AG08395 (cell line): ENCODE measurements at places on chromosomes 7 and 10.
A peak's percentile ranks its signal among the peaks of the same experiment; 100 is the strongest.

DNA sequence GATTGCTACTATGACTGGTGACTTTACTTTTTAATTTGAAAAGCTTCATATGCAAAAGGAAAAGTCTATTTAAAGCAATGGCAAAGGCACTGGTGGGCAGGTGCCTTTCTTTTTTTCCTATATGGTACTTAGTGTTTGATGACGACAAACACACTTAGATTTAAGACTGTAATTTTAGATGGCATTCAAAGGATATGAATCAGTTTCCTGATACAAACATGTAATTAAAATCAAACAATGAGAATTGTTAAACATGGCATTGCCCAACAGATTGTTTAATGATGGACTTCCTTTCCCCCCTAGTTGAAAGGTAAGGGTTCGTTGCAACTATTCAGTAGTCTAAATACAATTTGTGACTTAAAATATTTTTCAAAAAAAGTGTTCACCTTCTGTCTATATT lies 106.5 kb upstream of the SEMA3C start:
- no peak for DNase-seq

- no peak for DNase-seq
Observed at GRCh38 chr7:96773483-96773882, 63.8 kb upstream of the SEM1 start.

DNA sequence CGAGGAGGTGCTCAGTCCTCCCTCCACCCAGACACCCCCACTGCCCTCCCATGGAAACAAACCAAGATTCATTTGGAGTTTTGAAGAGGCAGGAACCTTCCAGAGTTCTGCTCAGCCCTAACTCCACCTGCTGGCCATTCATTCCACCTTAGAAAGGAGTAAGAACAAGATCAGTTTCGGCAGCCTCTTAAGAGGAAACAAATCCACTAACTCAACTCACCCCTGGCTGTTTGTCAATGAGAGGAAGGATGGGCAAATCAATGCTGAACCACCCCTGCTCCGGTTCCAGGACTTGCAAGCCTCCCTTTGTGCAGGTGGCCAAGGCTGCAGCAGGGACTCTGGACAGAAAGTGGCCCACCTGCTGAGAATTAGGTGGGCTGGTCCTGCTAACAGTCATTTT lies 26.2 kb downstream of the CCDC3 start:
- no peak for DNase-seq

DNA sequence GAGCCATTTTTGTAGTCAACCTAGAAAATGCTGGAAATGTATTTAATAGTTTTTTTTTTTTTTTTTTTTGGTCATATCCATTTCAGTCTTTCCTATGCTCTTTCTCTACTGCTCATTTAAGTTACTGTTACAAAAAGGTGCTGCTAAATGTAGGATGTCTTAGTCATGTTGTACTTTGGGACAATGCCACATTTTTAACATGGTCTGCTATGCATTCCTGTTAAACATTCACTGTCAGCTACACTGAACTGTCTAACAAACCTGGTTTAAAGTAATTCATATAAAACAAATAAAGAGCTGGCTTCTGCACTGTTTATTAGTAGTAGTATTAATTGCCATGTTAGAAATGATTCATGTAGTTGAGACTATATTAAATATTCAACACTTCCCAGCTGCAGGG lies 108.6 kb downstream of the NSUN6 start:
- no peak for DNase-seq

DNA sequence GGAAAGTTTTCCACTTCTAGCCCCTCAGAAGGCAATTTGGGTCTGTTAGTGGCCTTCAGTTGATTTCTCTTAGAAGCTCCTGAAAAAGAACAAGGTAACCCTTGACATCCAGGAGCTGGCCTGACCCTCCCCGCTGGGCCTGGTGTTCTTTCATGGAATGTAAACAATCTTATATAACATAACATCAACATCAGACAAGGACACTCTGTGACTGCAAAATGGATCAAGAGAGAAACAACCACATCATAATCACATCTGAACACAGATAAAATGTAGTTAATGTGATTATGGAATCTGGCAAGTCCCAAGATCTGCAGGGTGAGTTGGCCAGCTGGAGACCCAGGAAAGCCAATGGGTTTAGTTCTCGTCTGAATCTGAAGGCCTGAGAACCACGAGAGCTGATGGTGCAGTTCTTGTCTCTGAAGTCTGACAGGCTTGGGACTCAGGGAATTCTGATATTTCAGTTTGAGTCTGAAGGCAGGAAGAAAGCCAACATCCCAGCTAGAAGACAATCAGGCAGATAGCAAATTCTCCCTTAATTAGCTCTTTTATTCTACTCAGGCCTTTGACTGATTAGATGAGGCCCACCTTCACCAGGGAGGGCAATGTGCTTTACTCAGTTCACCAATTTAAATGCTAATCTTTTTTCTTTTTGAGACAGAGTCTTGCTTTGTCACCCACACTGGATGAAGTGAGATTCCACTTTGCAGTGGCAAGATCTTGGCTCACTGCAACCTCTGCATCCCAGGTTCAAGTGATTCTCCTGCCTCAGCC lies 91.4 kb upstream of the NAMPT start:
- DNase-seq, result no peak

DNA sequence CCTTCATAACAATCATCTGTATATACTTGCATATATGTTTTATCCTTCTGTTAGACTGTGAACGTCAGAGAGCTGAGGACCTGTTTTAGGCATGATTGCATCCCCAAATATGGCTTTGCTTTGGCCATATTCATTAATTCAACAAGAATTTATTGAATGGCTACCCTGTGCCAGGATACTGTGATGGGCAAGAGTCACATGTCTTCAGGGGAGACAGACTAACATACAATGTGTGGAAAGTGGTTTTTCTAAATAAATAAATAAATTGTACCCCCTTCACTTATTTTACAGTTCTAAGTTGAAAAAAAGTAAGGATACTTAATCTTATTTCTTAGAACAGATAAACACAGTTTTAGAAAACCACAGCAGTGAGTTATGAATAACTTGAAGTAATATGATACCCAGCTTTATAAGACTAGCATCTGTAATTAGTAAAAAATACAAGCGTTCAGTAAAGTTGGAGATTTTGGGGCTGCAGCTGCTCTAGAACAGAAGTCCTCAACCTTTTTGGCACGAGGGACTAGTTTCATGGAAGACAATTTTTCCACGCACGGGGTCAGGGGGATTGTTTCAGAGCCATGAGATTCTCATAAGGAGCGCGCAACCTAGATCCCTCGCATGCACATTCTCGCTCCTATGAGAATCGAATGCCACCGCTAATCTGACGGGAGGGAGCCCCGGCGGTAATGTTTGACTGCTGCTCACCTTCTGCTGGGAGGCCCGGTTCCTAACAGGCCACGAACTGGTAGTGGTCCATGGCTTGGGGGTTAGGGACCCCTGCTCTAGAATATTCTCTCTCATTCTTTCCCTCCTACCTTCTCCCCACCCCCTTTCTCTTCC lies 89.4 kb upstream of the MTPN start:
- no peak for DNase-seq

DNA sequence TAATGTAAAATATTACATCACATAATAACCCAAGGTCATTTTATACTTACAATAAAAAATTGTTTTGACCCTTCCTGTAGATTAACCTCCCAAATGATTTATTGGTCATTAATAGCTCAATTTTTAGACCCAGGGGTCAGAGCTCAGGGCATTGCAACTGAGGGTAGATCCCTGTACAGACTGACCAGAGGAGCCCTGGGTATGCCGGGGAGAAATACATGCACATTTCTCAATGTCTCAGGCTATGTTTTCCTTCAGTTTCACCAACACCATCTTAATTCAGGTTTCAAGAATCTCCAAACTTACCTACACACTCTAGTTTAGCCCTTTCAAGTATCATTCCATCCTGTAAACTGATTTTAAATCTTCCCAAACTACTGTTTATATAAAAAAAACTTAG lies 46.2 kb downstream of the CALD1 start:
- DNase-seq, result no peak

DNA sequence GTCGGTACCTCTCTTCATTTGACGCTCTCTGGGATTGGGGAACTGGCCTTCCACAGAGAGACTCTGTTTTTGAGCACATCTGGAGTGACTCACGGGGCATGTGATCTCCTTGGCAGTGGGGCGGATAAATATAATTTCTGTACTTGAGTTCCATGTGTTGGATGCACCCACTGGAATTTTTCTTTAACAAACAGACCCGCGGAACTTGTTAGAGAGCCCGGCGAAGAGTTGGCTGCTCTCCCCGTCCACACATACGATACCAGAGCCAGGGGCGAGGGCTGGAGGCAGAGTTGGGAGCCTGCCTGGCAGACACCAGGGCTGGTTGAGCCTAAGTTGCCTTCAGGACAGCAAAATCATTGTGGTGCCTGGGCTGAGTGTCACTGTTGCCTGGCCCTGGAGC lies at the start of gene FAM180A:
Gene FAM180A, minus strand, starts transcription at position 44 of the 400 bp plus-strand sequence. CDS start 233 bp downstream, outside the sequence.
- DNase-seq, result peak; percentile 85

DNA sequence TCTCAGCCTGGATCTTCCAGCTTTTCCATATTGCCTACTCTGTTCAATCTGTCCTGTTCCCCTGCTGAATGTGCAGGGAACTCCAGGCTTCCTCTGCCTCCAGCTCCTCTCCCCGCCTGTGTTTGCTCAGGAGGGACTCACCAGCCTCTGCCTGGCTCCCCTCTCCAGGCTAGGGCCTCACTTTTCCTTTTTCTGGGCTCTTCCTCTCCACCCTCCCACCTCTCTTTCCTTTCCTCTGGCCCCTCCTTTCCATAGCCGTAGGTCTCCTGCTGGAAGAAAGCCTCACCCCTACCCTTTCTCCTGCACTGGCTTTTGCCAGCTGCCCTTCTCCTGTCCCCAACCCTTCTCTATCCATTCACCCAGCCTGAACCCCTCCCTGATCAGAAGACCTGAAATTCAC lies 25.0 kb downstream of the PILRA start:
- no peak for DNase-seq

DNA sequence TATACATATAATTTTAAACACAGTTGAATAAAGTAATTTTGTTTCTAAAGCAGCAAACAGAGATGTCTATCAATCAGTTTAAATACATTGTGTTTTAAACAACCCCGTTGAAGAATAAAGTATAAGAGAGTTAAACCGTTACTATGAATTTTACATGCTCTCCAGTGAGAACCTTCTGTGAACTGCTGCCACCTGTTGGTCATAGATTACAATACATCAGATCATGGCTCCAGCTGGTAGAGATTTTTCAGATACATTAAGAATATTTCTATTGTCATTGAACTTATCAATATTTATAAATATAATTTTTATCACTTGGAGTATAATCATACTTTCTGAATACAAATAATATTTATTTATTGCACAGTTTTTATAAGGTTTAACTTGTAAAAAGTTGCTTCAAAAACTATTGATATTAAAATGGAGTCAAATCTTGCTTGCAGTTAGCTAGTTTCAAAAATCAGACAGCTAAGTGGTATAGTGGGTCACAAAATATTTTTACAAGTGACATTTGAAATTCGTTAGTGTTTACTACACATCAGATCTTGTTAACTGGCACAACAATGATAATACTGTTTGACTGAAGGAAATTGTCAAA lies 561.2 kb upstream of the PHF14 start:
- no peak for DNase-seq

DNA sequence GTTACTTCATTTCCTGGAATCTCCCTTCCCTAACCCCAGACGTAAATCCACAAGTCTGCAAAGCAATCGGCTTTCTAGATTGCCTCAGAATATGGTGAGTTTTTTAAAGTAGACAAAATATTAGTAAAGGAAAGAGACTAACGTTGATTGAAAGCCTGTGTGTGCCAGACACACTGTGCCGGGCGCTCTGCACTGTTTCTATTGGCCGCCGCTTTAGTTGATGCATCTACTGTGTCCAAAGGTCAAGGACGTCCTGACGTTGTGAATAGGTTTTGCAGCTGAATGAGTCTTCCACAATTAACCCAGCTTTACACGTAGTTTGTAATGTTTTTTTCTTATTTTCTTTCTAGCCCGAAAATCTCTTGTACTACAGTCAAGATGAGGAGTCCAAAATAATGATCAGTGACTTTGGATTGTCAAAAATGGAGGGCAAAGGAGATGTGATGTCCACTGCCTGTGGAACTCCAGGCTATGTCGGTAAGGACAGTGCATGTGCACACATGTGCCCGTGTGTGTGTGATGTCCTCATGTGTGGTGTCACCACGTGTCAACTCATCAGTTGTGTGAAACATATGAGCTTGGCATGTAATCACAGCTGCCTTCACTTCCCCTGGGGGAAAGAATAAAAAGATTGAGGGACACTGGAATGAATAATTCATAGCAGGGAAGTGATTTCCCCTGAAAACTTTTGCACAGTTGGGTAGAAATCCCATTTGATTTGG lies 232.0 kb downstream of the CCDC3 start:
- DNase-seq, result no peak

- DNase-seq, result no peak
Observed at GRCh38 chr10:116311016-116311415, 13.2 kb upstream of the CCDC172 start.

- DNase-seq, result peak; percentile 43
Observed at GRCh38 chr7:134701272-134701671, 54.6 kb downstream of the BPGM start.

GRCh38 chr10:49177391-49178355 lies 10.5 kb downstream of the TMEM273 start:
- DNase-seq, result peak; percentile 94

- no peak for DNase-seq
Observed at GRCh38 chr10:126336801-126337200, 51.5 kb downstream of the ADAM12 start.

DNA sequence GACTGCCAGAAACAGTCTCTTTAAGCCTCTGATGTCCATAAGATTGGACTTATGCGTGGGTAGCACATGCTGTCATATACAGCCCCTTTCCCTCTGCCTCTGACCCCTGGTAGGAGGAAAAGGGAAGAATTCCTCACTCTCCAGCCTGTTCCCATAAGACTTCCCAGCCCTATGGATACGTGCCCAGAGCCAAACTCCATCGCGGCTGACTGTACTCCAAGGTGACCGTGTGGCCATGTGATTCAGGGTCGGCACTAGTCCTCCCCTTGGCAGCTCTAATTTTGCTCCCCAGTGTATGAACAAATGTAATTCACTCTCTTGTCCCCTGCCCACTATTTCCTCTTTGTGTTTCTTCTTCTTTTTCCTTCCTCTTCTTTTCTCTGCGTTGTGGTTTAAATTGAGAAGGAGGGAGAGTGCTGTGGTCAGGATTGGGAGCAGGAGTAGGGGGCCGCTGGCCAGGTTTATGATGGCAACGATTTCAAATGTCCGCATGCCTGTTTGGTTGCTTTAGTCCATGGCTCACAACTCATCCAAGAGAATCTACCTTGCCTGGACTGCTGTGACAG lies 43.8 kb downstream of the PRLHR start:
- no peak for DNase-seq

- no peak for DNase-seq
Observed at GRCh38 chr7:20777377-20778062, 9.2 kb downstream of the SP8 start.

DNA sequence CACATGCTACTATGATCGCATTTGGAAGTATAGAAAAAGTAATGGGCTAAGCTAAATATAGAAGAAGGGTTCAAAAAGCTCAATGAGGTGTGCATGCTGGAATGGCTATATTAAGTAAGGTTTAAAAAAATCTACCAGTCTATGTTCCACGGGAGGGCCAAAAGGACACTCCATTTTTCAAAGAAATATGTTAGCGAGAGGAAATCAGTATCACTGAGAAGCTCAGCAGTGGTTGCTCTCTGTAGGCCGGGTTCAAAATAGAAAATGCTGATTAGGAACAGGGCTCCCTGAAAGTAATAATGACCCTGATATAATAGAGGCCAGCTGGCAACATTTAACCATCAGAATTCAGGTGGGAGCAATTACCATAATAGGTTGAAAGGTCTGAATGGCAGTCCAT lies 224.5 kb upstream of the SEMA3E start:
- no peak for DNase-seq
